Esophagus (tissue), 2 donors: ENCODE measurements at places on chromosomes 16 and 17. TPM values are rescaled to one million over a fixed set of nuclear protein-coding genes. Genes with fewer than 3 reads are reported as not detected.

The NXPH3 gene
- 0.69 TPM for polyA plus RNA-seq

The IL34 gene
- polyA plus RNA-seq: 32.7 TPM

The SETD1A gene
- 9.6 TPM for polyA plus RNA-seq

The WWOX gene
- polyA plus RNA-seq: 6.4 TPM

The HSF4 gene
- 22.9 TPM for polyA plus RNA-seq

The UNK gene
- 18.2 TPM for polyA plus RNA-seq

The MAP2K3 gene
- polyA plus RNA-seq: 39.8 TPM

The ULK2 gene
- polyA plus RNA-seq: 5.4 TPM

The CRHR1 gene
- polyA plus RNA-seq: 0.15 TPM

The GDPD3 gene
- polyA plus RNA-seq: 82.8 TPM

The PRCD gene
- polyA plus RNA-seq: 3.0 TPM

The TSNAXIP1 gene
- polyA plus RNA-seq: 0.72 TPM

The ANKFN1 gene
- 0.09 TPM for polyA plus RNA-seq

The LRRC37A gene
- polyA plus RNA-seq: 2.5 TPM

The C16orf95 gene
- polyA plus RNA-seq: 3.4 TPM

The CCDC40 gene
- 0.48 TPM for polyA plus RNA-seq

The FAAP100 gene
- 17.3 TPM for polyA plus RNA-seq
